Endodermal cell (in vitro differentiated cells): ENCODE measurements at places on chromosomes 6 and 20.

- DNase-seq, result no peak
Measured at GRCh38 chr20:38631155-38632022, 29.8 kb downstream of the ARHGAP40 start.

DNA sequence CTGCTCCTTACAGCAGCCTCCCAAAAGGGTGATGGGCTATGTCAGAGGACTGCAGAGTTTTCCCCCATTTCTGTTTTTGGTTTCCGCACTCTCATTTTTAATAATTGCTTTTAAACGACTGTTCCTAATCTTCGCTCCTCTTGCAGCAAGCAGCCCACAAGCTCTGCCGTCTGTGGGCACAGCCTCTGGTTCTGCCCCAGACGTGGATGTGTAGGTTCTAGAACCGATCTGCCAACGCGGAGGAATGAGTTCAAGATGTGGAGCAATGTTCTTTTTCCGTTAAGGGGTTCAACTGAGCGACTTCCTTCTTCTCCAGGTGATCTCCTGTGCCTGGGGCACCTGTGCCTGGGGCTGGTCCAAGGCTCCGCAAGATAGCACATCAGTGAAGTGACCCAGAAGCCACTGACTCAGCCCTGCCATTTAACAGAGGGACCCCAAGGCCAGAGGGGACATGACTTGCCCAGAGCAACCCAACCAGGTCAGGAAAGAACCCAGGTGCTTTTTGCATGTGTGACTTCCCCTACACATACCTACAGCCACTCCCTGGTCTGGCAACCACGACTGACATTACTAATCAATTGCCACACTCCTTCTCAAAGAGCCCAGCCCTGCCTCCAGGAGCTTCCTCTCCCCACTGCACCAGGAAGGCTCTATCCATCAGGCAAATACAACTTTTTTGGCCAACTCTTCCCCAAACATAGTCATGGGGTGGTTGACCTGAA is 22.7 kb downstream of the PMEPA1 start:
- DNase-seq, result no peak

- no peak for DNase-seq
Measured at GRCh38 chr6:32752580-32752979, 10.8 kb downstream of the HLA-DQB2 start.

- no peak for DNase-seq
Measured at GRCh38 chr6:144574796-144575195, 289.7 kb downstream of the UTRN start.

DNA sequence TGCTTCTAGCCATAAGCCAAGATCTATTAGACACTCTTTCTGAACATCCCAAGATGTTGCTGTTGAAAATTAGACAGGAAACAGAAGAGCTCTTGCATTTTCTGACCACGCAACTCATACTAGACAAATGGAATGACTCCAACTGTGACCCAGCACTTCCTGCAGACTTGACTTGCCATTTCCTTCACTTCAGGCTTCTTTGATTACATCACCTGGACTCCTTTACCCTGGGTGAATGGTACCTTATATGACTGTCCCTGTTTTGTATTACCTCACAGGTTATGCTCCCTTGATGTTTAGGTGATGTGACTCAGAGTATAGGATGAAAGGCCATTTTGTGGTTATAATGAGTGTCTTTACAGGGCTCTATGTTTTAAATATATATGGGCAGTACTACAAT is 236.1 kb downstream of the BMP2 start:
- DNase-seq, result no peak
